ENCODE measurements at places on chromosomes 4 and X.
A peak's percentile ranks its signal among the peaks of the same experiment; 100 is the strongest.

DNA sequence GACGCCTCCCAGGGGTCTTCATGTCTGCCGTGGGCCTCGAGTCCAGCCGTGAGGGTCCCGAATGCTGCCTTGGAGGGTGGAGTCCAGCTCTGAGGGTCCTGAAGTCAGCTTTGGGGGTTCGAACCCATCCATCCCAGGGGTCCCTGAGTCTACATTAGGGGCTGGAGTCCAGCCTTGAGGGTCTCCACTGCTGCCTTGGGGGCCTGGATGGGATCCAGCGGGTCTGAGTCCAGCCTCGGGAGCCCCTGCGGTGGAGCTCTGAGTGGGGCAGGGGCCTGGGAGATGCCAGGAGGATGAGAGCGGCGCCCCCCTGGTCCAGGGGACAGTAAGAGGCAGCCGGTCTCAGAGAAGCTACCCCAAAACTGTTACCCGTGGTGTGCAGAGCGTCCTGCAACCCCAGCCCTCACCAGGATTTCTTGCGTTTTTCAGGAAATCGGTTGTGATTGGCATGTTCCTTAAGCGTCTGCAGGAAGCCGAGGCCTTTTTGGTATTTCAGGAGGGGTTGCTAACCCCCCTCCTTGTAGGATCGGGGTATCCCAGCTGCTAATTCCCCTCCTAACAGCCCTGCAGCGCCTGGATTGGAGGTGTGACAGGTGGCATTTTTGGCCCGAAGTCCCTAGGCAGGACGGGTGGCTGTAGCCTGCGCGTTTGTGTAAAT is 1.7 kb upstream of the GTPBP6 start:
- peak; percentile 75 for DNase-seq

DNA sequence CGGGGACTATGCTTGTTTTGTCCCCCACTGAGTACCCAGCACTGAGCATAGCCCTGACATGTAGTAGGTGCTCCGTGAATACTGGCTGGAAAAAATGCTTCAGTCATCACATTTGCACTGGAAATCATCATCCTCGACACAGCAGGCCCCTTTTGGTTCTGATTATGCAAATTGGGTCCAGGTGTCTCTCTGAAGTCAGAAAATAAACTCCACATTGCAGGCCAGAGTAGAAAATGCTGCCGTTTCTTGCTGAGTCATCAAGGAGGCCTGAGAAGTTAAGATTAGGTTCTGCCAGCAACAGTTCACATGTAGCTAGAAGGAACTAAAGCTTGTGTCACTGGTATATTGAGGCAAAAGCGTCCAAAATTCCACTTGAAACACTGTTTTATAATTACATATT is 15.0 kb upstream of the STK32B start:
- peak; percentile 69 for DNase-seq

DNA sequence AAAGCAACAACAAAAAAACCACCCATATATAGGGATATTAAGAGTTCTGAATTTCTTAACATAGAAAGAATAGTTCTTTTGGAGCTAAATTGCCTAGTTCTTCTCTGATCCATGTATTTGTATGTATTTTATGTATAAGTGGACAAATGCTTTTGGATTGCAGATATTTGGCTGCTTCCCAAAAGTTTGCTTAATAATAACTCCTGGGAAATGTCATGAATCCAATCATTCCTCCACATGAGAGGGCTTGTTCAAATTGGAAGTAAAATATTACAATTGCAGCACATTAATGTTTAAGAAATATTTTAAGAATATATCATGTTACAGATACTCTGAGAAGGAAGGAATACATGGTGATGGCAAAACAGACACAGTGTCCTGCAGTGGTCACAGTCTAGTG is 71.5 kb upstream of the PAGE3 start:
- DNase-seq, result no peak

GRCh38 chrX:19715711-19716638 is 171.4 kb downstream of the SH3KBP1 start:
- no peak for DNase-seq

GRCh38 chr4:80507507-80507906 is 172.0 kb downstream of the CFAP299 start:
- no peak for DNase-seq

GRCh38 chr4:15756361-15756861 is 21.7 kb upstream of the CD38 start:
- peak; percentile 92 for DNase-seq

DNA sequence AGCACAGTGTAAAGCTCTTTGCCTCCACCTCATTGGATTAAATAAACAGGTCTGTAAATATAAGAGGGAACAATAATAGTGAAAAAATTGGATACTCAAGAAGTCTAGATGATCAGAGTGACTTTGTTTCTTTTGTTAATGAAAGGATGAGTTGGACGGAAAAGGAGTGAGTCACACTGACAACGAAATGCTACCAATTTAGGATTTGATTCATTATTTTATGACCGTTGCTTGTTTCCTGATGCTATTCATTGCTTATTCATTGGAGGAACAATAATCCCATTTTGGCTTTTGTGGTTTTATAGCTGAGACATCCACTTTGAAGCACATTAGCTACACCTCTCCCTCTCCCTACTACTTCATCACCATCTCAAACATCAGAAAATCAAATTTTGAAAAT is 74.4 kb upstream of the DYNLT3 start:
- no peak for DNase-seq

GRCh38 chr4:101345596-101346350 is 1.6 kb downstream of the PPP3CA start:
- DNase-seq, result peak; percentile 80

DNA sequence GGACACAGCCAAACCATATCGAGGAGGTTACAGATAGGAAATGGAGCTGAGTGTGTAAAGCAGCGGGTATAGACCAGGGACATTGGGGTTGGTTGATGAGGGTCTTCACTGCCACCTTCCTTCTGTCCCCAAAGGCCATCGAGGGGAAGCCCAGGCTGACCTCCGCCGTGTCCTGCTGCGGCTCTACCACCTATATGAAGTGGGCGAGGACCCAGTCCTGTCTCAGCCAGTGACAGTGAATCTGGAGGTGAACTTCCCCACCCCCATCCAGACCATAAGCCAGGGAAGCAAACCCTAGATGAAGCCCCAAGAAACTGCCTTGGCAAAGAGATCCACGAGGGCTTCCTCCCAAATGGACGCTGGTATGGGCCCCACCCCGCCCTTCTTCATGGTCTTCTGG is 23.2 kb upstream of the MRFAP1 start:
- no peak for DNase-seq

- DNase-seq, result no peak
These were observed 56.6 kb upstream of the TEX13A start for GRCh38 chrX:105277132-105277531.

DNA sequence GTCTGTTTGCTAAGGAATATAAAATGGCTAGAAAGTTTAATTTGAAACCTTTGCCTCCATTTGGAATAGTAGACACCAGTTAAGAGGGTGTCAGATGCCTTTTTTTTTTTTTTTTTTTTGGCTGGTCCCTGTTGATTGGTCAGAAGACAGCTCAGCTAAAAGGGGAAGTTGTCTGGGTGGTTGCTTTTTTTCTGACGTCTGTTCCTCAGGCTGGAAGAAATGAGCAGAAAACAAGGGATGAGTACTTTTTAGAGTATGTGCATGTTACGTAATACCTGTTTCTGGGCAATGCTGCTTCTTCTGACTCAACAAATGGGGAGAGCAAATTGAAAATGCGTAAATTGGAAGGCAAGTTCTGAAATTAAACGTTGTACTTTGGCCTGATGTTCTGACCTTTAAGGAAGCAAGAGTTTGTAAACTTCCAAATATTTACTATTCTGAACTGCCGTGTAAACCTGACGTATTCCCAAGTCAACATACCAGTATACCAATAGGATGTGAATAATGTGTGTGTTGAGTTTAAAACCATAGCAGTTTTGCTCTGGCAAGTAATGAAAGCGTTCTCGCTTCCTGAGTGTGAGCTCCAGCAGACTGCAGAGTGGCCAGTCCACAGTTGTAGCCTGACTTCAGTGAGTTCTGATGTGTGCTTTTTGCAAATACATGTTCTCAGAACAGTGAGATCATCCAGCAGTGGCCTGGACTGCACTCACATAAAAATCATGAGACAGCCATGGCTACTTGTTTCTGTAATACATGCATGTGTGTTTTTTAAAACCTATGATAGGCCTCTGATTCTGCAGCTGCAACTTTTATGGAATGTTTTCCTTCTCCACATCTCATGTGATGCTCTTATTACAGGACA is 1.7 kb downstream of the SAT1 start:
- peak; percentile 95 for DNase-seq

DNA sequence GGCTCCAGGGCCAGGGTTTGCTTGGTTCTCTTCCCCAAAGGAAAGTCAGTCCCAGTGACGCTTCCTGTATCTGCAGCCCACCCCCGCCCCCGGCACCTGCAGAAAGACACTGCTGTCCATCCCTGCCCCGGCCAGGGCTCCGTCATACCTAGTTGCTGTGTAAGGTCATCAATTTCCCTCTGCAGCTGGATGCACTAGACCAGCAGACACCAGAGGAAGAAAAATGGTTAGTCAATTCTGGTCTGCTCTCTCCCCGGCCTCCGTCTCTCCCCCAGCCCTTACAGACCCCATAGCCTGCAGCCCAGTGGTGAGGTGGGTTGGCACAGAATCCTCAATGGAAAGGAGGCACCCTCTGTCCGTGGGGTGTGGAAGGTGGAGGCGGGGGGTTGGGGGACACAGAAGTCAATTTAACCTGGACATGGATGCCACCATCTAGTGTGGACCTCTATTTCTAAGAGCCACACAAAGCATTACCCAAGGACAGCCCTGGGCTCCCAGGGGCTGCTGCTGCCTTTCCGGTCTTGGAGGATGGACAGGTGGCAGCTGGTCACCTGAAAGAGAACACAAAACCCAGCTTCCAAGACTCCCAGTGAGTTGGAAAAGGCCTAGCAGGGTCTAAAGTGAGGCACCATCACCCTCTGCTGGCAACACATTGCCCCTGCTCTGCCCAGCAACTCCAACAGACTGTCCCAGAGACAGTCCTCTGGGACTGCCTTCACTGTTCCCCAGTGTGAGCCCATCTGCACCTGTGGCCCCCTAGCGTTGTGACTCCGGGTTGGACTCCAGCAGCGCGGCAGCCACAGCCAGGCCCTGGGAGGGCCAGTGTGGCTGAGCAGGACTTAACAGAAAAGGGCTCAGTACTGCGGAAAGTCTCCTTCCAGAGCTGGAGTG is 40.2 kb upstream of the NHSL2 start:
- DNase-seq, result peak; percentile 67

GRCh38 chrX:44012484-44013096 is 39.4 kb upstream of the NDP start:
- DNase-seq, result peak; percentile 91

DNA sequence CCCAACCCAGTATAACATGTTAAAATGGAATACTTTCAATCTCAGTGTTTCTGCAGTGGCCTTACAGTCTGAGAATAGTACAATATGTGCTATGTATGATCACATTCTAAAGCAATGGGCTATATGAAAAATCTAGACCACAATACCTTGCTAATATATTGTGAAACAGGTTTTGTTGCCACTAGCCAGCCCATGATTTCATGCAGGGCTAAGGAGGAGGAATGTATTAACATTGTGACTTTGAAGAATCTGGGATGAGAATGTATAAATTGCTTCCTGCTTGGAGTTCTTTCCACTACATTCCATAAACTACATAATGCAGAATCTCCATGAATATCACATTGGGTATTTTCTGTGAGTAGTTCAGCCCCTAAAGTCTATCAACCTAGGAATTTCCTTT is 935.4 kb upstream of the GRIA3 start:
- no peak for DNase-seq

DNA sequence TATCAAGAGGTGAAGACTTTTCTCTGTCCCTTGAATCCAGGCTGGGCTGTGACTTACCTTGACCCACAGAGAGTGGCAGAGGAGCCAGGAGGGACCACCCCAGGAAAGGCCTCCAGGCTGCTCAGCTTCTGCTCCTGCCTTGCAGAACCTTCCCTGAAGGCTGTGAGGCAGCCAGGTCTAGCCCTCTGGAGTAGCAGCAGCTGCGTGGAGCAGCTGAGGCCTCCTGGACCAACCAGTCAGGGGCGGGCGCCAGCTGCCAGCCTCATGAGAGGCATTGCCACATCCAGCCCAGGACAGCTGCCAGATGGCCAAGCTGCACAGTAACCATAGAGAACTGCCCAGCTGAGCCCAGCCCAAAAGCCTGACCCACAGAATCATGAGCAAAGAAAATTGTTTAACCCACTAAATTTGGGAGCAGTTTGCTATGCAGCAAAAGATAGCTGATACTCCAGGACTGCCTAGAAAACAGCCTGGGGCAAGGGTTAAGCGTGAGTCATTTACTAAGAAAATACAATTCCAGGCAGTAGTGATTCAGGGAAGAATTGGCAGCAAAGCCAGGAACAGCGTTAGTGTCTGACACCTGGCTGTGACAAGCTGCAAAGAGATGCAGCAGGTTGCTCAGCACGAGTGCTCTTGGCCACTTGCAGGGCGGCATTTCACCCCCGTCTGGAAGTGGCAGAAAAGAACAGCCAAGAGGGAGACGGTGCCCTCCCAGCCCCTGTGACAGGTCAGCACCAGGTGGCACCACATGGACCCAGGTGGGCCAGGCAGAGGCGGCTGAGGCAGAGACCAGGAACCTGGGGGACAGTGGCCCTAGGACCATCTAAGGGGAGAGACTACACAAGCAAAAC is 14.7 kb upstream of the PDE6B start:
- DNase-seq, result no peak

DNA sequence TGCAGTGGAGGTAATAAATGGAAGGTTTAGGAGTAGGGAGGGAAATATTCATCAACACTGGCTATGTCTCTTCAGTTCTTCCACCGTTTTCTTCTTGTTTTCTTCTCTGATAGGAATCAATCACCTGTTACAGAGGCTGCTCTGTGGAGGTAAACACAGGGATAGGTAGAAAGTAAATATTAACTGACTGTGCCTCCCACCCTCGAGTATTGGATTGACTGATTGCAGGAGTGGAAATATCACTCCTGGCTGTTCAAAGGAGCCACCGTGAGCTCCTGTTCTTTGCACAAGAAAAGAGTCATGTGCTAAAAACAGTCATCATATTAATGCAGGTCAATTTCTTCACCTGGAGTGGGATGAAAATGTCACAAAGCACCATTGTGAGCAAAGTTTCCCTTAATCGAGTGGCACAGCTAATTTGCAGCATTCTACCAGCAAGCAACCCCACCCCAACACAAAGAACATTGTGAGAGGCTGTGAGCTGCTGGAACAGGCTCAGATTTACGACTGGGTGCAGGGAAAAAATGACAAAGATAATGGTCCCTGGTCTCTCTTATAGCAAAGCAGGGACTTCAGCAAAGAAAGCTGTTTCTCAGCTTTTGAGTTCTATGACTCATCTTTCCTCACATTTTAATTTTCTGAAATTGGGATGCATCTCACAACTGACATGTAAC is 113.7 kb upstream of the TSPAN5 start:
- DNase-seq, result no peak

DNA sequence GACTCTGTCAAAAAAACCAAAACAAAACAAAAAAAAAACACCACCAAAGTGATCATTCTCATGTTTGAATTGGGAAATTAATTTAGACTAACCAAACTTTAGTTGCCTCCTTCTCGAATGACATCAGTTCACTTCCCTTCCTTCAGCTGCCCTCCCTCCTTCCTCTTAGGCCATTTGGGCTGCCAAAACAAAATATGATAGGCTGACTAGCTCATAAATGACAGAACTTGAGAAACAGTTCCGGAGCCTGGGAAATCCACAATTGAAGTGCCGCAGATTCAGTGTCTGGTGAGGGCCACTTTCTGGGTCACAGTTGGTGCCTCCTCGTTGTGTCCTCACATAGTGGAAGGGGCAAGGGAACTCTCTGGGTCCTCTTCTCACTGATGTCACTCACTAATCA is 16.1 kb upstream of the WAS start:
- DNase-seq, result peak; percentile 78
